ENCODE measurements at places on chromosomes 3 and 15.

DNA sequence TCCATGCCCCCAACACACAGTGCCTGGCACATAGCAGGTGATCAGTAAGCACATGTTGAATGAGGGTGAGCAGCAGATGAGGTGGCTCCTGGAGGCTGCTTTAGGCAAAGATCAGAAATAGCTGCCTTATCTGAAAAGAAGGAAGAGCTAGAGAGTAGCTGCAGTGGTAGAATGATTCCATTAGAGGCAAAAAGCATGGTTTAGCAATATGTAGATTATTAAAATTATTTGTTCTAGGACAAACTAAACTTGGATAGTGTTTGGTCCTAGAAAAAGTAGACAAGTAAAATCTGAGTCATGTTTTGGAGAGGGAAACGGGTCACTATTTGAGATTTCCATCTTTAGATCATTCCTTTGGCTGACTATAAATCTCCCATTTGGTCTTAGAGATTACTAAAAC is 32.1 kb downstream of the KIF7 start:
- DNase-seq: no peak

DNA sequence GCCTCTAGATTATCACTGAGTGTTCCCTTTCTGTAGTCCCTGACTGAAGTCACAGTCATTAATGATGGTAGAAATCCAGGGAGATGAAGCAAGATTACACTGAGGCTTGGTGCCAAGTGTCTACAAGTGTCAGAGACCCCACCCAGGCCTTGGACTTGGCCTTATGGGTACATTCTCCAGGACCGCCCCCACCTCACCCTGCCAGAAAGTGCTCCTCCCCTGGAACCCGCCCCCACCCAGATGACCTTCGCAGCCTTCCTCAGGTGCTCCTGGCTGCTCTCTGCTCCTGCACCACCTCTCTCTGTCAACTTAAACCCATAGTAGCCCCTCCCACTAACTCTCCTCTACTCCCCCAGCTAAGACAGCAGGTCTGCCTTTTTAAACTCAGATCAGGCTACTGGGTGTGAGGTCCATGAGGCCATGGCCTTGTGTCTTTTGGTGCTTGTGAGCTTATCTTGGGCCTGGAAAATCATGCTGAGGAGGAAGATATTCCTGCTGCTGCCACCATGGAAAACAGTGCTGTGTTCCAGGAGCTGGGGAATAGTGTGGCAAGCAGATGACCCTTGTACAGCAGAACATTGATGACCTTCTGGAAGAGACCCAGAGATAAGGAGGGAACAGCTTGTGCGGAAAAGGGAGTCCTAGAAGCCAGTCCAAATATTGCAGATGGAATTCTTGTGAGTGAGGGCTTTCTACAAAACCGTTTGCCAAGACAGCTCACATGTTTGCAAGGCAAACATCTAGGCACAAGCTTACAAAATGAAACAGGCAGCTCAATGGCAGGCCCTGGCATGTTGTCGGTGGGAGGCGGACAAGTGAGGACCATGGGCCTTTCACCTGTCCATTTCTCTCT is 40.3 kb upstream of the NDUFB4 start:
- DNase-seq: no peak

- no peak for DNase-seq
These were observed 77.0 kb downstream of the NTRK3 start for GRCh38 chr15:88179562-88179961.

- peak; percentile 4 for DNase-seq
These were observed 15.3 kb upstream of the UNC13C start for GRCh38 chr15:53962646-53963561.

GRCh38 chr3:181712553-181713279 is 991 bp downstream of the SOX2 start:
- no peak for DNase-seq

GRCh38 chr15:60381148-60381788 is 16.5 kb downstream of the ANXA2 start:
- no peak for DNase-seq

DNA sequence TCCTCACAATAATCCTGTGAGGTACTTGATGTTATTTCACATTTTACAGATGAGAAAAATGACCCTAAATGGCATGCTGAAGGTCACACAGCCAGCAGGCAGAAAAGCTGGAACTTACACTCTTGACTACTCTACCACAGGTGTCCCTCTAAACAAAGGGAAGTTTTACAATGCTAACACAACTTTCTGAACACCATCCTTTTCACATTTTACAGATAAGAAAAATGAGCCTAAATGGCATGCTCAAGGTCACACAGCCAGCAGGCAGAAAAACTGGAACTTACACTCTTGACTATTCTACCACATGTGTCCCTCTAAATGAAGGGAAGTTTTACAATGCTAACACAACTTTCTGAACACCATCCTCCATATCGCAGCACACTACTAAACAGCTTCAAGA is 35.6 kb downstream of the TMCC1 start:
- no peak for DNase-seq

- DNase-seq: no peak
These were observed 21.2 kb upstream of the GRIP2 start for GRCh38 chr3:14561051-14561960.

DNA sequence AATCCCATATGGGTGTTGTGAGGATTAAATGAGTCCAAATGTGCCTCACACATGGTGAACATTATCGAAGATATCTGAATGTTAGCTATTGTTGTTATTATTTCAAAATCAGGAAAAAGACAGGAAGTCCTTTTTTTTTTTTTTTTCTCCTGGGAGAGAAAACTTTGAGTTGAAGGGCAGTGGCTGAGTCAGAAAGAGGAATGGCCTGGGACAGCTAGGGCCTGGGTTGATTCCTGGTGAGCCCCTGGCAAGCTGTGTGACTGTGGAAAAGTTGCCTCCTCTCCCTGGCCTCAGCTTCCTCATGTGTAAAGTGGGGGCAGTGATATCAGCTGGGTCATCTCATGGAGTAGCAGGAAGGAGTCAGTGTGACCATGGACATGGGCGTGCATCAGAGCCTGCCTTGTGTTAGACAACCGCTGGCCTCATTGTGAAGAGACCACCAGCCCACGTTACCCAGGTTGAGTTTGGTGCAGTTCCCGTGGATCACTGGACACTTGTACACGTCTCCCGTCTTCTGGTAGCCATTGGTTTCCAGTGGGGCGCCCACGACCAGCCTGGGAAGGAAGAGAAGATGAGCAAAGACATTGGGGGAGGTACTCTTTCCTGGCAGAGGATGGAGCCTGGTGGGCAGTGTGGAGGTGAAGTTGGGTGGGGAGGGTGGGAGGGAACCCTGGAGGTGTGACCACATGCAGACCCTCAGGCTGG is 63.1 kb downstream of the ITGA11 start:
- no peak for DNase-seq

DNA sequence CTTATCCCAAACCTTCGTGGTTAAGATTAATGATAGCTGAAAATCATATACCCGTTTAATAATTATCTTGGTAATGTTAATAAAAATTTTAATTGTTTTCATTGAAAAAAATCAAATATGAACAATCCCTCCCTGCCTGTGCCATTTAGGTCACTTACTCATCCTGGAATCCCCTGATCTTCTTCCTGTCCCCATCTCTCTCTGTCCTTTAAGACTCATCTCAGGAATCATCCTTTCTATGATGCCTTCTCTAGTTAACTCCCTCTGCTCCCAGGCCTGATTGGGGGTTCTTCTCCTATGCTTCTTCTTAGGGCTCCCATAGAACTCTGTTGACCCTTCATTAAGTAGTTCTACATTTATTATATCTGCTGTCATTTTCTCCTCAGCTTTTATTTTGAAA is 91.6 kb downstream of the MBNL1 start:
- DNase-seq: no peak

- no peak for DNase-seq
These were observed 912.6 kb downstream of the NTRK3 start for GRCh38 chr15:87343966-87344365.

DNA sequence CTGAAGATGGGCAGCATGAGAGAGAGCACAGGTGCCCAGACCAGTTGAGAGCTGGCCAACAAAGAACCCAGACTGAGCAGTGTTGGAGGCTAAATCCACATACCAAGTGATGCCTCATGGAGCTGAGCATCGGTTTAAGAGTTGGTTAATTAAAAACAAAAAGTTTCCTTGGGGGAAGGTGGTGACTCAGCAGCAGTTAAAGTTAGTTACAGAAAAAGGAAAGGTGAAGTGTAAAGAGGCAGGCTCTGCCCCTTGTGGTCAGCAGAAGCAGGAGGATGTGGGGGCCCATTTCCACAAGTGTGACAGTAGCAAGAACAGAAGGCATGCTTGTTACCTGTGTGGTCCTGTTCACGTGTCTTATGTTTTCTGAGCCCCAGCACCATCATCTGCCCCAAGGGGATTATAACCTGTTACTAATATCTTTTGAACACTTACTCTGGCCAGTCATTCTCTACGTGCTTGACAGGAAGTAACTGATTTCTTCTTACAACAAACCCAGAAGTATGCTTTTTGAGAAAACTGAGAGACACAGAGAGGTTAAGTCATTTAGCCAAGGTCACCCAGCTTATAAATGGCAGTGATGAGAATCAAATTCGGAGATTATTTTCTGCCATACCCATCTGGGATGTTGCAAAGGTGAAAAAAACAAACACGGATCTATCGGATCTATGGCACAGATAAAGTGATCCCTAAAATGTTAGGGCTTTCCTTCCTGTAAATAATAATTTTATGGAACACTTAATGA is 91.0 kb downstream of the EPHB1 start:
- no peak for DNase-seq

DNA sequence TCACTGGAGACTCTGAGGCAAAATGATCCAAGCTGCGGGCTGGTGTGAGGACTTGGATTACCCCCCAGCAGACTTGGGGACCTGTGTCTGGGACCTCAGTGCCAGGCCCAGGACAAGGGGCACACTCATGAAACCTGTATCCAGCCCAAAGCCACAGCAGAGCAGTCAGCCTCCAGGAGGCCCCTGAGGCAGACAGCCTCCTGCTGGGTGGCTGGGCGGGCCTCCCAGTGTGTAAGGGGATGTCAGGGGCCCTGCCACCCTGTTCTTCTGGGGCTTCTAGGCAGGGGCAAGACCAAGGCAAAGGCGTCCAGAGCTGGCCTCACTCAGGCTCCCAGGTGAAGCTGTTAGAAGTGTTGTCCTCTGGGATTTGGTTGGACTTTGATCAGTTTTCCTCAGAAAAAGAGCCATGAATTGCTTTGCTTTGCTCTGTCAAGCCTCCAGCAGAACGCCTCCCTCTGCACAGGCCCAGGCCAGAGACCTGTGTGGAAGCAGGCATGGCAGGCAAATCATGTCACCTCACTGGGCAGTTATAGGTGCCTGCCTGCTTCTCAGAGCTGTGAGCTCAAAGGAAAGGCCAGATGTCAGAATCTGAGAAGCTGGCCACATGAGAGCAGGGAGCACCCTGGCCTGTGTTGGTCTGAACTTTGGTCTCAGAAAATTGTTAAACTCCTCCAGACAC is 77.4 kb downstream of the SMAD6 start:
- DNase-seq: no peak

- no peak for DNase-seq
These were observed 32.6 kb downstream of the HMCES start for GRCh38 chr3:129311054-129311902.

GRCh38 chr3:66496301-66496700 is 4.5 kb downstream of the LRIG1 start:
- no peak for DNase-seq

GRCh38 chr15:26355472-26356074 is 417.3 kb downstream of the GABRB3 start:
- no peak for DNase-seq

GRCh38 chr15:35445891-35446290 is 100.1 kb downstream of the DPH6 start:
- DNase-seq: no peak

- no peak for DNase-seq
These were observed 253.3 kb downstream of the FAM43A start for GRCh38 chr3:194938845-194939531.
